ENCODE measurements at places on chromosomes 1 and 21.

- no peak for DNase-seq
These were observed 85.6 kb upstream of the CLDN14 start for GRCh38 chr21:36565540-36565939.

- DNase-seq = no peak
These were observed 352.4 kb downstream of the LTN1 start for GRCh38 chr21:28640326-28640725.

DNA sequence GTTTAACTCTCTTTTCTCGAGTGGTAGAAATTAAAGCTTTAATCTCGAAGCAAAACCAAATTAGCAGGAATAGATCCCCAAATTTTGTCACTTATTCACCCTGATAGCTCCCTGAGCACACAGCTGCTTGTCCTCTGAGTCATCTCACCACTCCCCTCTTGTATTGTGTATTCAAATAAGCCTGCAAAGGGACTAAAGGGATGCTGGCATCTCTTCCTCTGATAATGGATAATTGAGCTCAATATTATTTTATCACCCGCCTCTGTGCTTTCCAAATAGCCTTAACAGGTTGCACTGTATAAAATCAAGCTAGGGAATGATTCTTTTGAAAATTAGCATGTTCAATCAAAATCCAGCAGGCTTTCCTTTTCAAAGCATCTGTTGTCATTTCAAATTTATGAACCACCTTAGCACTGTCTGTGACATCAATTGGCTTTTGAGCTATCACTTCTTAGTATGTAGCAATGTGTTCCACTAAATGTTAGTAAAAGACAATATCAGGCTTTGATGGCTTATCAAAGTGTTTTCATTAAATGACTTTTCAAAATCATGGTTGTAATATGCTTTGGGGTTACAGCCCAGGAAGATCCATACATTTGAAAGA, 561.6 kb downstream of the PLA2G4A start:
- no peak for DNase-seq

DNA sequence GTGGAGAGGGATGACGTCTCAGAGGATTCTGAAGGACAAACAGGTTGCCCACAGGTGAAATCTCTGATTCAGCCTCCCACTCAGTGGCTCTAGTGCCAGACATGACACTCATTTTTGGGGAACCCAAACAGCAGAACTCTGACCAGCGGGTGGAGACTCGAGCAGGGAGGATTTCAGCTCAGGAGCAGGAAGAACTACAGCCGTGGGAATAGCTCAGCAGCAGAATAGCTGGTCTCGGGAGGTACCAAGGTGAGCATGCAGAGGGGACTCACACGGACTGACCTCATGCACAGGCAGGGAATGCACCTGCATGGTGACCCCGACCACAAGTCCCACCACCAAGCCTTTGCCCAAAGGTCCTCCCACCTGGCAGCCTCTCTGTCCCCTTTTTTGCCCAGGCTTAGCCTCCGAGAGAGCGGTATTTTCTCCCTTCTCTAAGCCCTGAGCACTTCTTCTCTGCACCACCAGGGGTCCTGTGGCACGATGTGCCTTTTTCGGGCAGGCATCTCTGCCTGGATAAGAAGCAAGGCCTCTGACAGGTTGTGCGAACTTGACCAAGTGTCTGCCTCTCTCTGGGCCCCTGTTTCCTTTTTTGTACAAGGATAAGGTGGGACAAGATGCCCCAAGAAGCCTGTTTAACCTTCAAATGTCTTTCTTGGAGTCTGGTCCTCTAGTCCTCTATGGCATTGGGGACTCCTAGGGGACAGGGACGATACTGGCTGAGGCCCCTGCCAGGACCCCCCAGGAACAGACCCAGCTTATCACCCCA, 8.8 kb upstream of the FGR start:
- DNase-seq = peak; percentile 70

DNA sequence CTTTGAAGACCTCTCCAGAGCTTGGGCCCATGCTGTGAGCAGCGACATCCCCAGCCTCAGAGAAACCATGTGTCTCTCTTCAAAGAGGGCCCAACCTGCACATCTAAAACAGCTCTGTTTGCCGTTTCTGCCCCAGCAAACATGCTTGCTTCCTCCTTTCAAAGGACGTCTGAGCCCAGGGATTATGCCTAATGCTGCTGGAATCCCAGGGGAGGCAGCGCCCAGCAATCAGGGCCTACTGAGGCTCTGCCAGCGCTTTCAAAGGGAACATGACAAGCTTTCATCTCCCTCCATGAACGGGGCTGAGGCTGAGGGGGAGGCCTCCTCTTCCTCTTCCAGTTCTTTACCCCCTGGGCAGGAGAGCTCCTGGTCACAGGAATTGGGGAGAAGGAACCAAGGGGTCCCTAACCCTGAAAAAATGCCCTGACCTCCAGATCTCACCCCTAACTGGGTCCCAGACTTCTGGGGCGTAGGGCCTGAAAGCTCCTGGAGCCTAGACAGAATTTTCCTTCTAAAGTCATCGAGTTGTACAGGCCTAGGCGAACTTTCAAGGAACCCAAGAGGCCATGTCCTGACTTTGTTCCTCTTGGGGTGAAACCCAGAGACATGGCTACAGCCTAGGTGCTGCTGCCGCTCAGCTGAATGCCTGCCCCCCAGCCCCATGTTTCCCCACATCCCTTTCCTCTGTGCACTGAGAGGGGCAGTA, 13.4 kb upstream of the ASCL5 start:
- no peak for DNase-seq

GRCh38 chr1:172638885-172639831, 19.7 kb upstream of the FASLG start:
- DNase-seq = peak; percentile 52

DNA sequence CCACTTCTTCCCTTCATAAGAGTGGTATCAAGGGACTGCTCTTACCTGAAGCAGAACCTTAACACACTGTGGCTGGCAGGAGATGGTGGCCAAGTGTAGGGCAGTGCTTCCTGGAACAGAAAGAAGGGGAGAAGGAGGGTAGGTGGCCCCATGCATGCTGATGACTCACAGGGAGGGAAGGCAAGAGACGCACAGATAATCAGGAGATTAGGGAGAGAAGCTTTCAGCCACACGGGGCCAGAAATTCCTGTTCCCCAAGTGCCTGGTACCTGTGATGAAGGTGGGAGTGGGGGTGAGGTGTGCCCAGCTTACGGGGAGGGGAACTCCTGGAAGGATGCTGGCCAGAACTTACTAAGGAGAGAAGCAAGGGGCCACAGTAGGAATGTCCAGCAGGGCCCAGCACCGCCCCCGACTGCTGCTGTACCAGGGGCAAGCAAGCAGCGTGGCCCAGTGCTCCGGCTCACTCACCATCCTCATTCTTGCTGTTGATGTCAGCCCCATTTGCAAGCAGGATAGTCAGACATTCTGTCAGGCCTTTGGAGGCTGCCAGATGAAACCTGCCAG, 7.7 kb downstream of the ANKRD35 start:
- DNase-seq = no peak

- DNase-seq = no peak
These were observed 88.1 kb upstream of the WARS2 start for GRCh38 chr1:119228335-119229080.

- DNase-seq = no peak
These were observed 536.9 kb downstream of the ADGRL2 start for GRCh38 chr1:82337635-82338034.

DNA sequence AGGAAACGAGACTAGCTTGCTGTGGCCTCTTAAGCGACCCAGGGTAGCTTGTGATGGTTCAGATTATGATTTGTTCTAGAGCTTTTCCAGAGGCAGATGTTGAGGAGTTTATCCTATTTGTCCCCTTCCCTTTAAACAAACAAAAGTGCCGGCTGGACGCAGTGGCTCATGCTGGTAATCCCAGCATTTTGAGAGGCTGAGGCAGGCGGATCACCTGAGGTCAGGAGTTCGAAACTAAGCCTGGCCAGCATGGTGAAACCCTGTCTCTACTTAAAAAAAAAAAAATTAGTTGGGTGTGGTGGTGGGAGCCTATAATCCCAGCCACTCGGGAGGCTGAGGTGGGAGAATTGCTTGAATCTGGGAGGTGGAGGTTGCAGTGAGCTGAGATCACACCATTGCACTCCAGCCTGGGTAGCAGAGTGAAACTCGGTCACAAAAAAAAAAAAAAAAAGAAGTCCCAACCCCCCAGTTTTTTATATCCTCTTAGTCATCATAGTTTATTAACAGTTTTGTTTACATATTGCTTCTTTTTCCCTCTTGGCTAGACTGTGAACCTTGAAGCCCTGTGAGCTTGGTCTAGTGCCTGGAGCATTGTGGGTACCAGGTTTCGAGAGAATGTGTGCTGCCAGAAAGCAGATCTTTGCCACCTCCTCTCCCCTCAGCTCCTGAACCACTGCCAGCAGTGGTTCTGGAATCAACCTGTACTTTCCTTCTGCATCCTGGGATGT, 29.8 kb downstream of the MAPKAPK2 start:
- DNase-seq = no peak

- no peak for DNase-seq
These were observed 2.4 kb downstream of the NECAP2 start for GRCh38 chr1:16442941-16443340.

- no peak for DNase-seq
These were observed 10.0 kb upstream of the EFHD2 start for GRCh38 chr1:15399710-15400109.

- no peak for DNase-seq
These were observed 46.2 kb upstream of the EDEM3 start for GRCh38 chr1:184800876-184801275.

DNA sequence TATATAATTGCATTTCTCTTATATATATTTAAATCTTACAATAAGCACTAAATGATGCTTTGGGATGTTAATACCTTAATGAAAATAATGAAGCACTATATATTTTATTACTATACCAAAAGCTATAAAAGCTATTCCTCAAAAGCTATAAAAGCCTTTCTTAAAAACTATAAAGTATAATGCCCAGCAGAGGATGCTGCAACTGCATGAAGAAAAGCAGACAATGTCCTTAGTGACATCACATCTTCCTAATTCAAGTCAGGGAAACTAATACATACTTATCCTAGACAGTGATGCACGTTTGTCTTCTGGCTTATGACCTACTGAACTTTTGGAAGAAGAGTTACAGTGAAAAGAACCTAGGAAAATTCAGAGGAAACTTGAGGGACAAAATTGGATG, 13.6 kb upstream of the C1orf185 start:
- DNase-seq = peak; percentile 15

- no peak for DNase-seq
These were observed 2.3 kb upstream of the MAP3K6 start for GRCh38 chr1:27368869-27369582.

- DNase-seq = no peak
These were observed 9.2 kb downstream of the CSMD2 start for GRCh38 chr1:34155860-34156259.

GRCh38 chr1:157781048-157781447, 4.1 kb upstream of the FCRL2 start:
- no peak for DNase-seq

- no peak for DNase-seq
These were observed 85.4 kb downstream of the SIK1 start for GRCh38 chr21:43341378-43342161.

DNA sequence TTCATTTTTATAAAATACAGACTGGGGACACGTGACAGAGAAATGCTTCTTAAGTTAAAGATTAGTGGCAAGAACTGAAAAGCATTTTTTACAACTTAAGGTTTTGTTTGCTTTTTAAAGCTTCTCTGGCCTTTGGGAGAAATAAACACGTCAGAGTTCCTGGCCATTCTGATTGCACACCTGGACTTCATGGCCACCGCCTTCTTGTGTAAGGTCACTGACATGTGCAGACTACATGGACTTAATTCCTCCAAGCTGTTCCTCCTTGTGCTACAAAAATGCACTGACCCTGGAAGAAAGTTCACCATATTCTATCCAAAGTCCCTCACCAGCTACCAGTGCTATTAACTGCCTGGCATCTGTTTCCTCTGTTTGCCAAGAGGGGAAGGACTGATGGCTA, 56.1 kb downstream of the GADD45A start:
- no peak for DNase-seq

- no peak for DNase-seq
These were observed 44.9 kb upstream of the EPHA8 start for GRCh38 chr1:22518379-22518778.

DNA sequence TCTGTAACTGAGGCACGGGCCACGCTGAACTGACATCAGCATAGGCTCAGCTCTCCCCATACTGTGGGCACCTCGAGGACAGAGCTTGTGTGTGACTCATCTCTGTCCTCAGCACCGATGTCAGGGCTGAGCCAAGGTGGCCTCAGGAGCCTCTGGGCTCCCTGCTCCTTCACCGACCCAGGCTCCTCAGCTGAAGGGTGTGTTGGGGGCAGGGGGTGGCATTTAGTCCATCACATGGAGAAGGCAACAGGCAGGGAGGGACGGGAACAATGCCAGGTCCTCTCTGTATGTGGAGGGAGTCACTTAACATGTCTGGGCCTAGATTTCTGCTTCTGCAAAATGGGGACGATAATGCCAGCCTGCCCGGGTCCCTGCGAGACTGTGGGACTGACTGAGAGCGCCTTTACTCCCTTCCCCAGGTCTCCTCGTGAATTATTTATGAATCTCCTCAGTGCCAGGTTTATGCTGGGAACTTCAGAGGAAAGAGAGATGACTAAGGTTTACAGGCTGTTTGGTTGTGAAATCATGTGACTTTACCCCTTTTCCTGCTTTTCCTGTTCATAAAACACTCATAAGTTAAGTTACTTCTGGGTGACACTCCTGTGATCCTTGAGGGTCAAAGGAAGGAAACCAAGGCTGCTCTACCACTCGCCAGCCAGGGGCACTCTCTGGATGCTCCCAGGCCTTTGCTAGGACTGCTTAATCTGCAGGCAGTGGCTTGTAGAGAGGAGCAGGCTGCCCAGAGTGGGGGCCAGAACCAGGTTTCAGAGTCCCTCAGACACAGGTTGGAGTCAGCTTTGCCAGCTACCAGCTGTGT, 16.2 kb downstream of the TTC39A start:
- DNase-seq = no peak

DNA sequence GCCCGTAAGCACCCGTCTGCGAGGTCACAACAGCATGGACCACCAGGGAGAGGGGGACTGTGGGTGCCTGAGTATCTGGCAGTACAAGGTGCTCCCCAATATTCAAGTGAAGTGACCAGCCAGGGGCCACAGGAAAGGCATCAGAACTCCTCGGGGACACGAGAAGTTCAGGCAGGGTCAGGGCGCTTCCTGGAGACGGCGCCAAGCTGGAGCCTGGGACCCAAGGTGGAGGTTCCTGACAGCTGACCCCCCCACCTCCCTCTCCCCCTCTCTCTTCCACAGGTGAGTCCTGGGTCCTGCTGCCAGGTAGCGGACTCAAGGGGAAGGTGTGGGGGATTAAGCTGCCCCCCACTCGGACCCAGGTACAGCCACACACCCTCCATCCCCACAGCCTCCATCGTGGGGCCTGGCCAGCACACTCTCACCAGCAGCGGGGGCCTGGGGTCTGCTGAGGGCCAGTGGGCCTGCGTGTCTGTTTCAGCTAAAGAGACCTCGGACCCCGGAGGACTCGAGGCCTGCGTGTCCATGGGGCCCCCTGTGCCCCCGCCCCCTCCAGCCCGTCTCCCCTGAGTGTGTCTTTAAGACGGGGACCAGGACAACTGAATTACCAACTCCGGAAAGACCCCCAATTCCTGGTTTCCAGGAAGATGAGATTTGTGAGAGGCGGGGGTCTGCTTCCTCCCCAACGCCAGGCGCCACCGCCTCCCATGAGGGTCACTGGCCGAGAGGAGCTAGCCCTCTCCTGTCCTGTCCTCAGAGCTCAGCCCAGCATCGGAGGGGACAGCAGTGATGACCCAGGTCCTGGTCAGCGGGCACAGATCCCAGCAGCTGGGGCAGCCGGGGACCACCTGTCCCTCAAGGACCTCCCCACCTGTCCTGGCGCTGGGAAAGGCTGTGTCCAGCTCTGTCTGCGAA, 6.2 kb downstream of the TNFRSF18 start:
- no peak for DNase-seq

Measured in GM20000 (cell line).